Activated naive CD4-positive, alpha-beta T cell treated with anti-CD3 and anti-CD28 coated beads, Interleukin-2, amount 50 U/mL, for 72 hours (primary cell): ENCODE measurements at places on chromosomes 16 and 17. TPM values are rescaled to one million over a fixed set of nuclear protein-coding genes. Genes with fewer than 3 reads are reported as not detected.

GDPD3 gene
- 16.7 TPM for total RNA-seq

DNA sequence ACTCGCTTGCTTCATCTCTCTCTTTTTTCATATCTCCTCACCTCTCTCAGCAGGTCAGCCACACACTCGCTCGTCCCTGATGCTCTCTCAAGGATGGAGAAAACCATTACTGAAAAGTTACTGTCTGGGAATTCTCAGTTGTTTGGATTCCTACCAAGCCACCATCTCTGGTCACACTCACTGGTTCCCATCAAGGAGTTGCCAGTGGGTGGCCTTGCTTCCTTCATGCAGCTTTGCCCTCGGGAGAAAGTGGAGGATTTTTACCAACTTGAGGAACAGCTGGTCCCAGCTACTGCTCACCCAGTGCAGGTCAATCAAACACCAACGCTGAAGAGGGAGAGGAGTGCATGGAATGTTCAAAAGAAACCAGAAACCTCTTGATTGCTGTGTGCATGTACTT, 25.3 kb downstream of the MEOX1 start:
- no peak for DNase-seq

CRHR1 gene
- 0.32 TPM for total RNA-seq

CEP20 gene
- total RNA-seq: 97.5 TPM

SYNGR3 gene
- total RNA-seq: 2.0 TPM

- DNase-seq: no peak
Observed at GRCh38 chr17:77372444-77373298, 231.9 kb downstream of the SEC14L1 start.

- peak; percentile 57 for DNase-seq
Observed at GRCh38 chr17:39753514-39754160, 15.9 kb downstream of the GRB7 start.

DNA sequence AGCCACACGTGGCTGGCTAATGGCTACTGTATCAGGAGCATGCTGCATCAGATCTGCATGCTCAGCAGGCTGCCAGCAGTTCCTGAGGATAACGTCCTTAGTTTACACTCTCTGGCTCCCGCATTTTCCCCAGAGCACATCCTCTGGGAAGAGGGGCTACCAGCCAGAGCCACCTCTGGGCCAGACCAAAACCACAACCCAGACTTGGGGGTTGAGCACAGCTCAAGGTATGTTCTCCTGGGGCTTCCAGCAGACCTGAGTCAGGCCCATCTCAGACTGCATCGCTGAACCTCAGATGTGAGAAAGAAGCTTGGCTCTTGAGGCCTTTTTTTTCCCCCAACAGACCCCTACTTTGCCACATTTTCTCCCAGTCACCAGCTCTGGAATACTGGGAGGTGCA, 23.7 kb upstream of the WSCD1 start:
- no peak for DNase-seq

HSD17B1 gene
- 1.7 TPM for total RNA-seq

- no peak for DNase-seq
Observed at GRCh38 chr17:10807704-10808128, 3.8 kb upstream of the TMEM238L start.

- DNase-seq: no peak
Observed at GRCh38 chr17:71187145-71187878, 933.5 kb upstream of the SOX9 start.

SMTNL2 gene
- not detected for total RNA-seq

GRCh38 chr16:66687906-66688625, 8.5 kb downstream of the CMTM4 start:
- no peak for DNase-seq

DNA sequence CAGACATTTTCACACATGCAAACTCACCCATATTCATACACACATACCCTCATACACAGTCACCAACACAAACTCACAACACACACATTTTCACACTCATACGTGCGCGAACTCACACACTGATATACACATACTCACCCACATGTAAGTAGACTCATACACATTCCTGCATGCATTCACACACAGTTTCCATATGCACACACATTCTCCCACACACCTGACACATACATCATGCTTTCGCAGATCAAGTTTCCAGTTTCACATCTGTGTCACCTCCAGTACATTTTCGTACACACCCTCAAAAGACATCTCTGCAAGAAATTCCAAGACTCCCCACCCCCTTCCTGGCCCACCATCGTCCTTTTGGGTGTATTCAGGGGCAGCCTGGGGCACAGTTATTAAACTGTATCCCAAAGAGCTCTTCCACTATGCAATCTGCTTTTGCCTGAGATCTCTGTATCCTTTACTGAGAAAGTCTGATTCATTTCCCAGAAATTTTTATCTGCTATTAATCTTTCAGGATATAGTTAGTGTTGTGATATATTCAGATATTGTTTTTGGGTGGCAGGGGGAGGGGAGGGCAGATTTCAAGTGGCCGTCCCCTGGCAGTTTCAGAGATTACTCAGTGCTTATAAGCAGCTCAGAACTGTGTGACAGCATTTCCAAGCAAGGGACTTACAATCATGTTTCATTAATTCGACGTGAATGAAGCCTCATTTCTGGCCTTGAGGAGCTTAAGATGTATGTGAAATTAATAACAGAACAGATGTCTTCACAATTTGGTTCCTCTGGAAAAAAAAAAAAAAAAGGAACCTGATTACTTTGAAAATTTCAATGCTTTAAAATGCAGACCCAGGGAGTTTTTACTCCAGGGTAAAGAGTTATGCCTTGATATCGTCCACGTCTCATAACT, 35.3 kb upstream of the MMP2 start:
- no peak for DNase-seq

DNA sequence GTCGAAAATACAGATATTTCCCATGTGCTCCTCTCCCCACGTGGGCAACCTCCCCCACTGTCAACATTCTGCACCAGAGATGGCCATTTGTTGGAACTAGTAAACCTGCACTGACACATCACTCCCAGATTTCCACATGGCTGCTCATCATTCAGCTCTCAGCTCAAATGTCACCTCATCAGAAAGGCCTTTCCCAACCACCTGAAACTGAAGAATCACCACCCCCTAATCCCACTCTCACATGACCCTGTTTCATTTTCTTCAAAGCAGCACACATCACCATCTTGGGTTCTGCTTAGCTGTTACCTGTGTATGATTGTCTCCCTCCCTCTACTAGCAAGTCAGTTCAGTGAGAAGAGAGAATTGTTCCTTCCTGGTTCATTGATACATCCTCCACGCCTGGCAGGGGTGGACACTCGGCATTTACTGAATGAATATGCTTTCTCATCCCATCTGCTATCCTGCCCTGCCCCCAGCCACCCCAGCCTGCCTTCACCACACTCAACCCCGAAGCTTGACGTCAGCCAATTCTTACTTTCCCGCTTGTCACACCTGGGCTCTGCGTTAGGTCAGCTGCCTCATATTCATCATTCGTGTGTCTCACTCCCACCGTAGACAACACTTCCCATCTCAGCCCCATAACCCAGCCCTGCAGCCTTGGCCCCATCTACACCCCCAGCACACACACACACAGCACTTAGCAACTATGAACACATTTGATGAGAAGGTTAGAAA, 1.5 kb downstream of the C17orf114 start:
- no peak for DNase-seq

DNA sequence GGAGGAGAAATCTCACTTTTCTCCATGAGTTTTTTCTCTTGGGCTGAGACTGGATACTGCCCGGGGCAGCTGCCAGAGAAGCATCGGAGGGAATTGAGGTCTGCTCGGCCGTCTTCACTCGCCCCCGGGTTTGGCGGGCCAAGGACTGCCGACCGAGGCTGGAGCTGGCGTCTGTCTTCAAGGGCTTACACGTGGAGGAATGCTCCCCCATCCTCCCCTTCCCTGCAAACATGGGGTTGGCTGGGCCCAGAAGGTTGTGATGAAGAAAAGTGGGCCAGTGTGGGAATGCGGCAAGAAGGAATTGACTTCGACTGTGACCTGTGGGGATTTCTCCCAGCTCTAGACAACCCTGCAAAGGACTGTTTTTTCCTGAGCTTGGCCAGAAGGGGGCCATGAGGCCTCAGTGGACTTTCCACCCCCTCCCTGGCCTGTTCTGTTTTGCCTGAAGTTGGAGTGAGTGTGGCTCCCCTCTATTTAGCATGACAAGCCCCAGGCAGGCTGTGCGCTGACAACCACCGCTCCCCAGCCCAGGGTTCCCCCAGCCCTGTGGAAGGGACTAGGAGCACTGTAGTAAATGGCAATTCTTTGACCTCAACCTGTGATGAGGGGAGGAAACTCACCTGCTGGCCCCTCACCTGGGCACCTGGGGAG, 19.1 kb downstream of the NGFR start:
- DNase-seq: no peak

ARL5C gene
- not detected for total RNA-seq

DNA sequence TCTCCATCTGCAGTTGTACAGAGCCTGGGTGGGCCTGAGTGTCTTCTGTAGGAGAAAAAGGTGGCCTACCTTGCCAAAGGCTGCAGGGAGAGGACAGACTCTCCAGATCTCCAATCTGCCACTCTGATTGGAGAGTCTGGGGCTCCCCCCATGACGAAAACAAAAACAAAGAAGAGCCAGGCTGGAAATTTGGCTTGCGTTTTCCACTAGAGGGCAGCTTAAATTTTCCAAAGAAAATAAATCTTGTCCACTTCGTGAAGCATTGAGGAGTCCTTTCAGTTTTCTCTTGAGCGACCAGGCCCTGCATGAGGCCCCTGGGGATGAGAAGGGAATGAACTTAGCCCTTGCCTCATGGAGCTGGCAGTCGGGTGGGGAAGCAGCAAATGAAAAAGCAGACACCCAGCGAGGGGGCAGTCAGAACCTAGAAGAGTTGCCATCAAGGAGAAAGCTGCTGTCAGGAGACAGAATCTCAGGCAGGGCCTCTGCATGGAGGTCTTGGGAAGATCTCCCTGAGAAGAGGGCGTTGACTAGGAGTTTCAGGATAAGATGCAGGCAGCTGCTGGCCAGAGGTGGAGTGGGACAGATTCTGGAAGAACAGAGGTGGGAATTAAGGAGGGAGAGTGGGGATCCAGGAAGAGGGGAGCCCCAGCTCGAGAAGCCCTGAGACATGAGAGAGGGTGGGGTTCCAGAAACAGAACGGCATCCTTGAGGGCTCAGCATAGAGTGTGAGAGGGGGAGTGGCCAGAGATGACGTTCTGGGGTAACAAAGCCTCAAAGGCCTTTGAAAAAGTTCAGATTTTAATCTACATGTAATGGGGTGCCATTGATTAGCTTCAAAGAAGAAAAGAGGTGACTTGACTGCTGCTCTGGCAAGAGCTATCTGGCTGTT, 8.4 kb upstream of the SHCBP1 start:
- DNase-seq: no peak

GRCh38 chr17:58344047-58344790, 7.8 kb downstream of the SUPT4H1 start:
- DNase-seq: peak; percentile 83

DNA sequence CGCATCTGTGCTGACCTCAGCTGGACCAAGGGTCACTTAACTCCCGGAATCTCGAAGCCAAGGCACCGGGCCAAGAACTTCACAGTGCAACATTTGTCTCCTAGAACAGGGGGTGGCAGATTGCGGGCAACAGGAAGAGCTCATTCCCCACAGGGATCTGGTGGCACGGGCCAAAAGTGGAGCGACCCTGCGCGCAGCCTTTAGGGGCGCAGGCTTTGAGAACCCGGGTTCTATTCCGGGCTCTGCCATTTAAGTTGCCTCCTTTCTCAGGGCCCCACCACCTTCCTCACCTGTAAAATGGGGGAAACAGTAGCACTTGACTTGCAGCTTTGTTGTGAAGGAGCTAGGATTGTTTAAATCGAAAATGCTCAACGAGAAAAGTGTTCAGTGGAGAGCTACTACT, 651 bp downstream of the SHMT1 start:
- peak; percentile 18 for DNase-seq

GRCh38 chr16:51755039-51755501, 604.0 kb upstream of the SALL1 start:
- no peak for DNase-seq

- DNase-seq: no peak
Observed at GRCh38 chr17:68903286-68903685, 51.9 kb downstream of the ABCA8 start.

DNA sequence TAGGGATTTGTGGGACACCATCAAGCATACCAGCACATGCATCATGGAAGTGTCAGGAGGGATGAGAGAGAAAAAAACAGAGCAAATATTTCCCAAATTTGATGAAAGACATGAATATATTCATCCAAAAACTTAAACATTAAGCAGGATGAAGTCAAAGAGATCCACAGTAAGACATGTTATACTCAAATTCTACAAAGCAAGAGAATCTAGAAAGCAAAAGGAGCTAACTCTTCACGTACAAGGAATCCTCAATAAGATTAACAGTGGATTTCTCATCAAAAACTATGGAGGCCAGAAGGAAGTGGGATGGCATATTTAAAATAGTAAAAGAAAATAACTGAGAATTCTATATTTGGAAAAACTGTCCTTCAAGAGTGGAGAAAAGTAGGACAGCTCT, 374.8 kb downstream of the ZFHX3 start:
- DNase-seq: no peak

DNA sequence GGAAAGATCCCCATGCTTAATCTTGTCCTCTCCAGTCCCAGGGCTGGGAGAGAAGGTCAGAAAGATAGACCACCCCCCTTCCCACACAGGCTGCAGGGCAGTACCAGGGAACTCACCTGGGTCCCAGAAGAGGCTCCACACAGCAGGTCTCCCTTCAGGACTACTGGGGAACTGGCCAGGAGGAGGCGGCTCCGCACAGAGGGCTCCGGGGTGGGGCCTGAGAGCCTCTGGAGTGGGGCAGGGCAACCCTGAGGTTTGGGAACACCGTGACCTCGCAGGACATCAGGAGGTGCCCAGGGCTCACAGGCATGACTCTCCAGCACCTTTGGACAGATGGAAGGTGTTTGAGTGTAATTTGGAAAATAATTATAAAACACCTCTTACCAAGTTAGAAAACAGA, 11.0 kb downstream of the ABCA3 start:
- DNase-seq: no peak

SAMD14 gene
- 1.3 TPM for total RNA-seq

BCO1 gene
- total RNA-seq: not detected

DNA sequence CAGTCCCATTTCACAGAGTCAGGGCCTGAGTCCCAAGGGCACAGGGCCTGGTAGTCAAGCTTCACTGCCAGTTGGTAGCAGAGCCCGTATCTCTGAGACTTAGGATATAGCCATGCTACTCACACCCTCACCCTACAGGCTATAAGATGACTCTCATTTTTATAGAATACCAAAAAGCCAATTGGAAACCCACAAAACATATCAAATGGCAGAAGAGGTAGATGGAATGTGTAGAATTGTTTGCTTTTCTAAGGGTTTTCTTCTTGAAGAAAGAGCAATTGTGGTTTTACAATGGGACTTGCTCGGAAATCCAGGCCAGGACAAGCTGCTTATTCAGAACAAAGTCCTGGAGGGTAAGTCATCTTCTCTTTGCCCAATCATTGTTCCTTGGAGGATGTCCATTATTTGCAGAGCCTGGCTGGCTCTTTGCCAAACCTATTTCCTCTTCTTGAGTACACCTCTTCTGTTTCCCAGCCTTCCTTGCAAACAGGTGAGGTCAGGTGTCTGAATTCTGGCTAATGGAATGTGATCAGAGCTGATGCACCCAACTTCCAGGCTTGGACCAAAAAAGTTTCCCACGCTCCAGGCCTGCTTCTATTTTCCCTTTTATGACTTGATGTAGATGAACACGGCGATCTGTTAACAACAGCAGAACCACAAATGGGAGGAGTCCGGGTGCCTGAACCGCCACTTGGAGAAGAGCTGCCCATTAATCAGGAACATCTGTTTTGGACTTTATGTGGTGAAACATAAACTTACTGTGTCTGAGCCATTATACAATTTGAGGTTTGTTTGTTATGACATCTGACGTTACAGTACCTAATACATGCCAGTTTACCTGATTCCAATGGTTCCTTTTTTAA, 16.9 kb upstream of the CCL22 start:
- DNase-seq: no peak

- no peak for DNase-seq
Observed at GRCh38 chr17:36977568-36977967, 28.8 kb downstream of the AATF start.

MXRA7 gene
- total RNA-seq: 4.8 TPM
